ENCODE measurements at places on chromosomes 1 and 21. TPM values are rescaled to one million over a fixed set of nuclear protein-coding genes. Genes with fewer than 3 reads are reported as not detected.

DNA sequence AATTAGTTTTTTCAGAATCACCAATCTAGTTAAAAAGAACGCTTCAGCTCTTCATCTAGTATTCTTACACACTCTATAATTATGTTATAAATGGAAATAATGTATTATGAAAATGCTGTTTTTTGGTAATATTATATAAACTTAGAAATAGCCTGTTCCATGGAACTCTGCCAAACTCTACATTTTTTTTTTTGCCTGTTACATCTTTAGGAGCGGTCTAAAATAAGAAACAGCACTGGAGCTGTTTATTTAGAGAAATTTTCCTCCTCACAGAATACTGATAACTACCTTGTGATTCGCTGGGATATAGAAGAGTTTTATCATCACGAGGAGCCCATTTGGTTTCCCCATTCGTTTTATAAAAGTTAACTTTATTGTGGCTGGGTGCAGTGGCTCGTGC lies 58.5 kb downstream of the PKN2 start:
- no peak for DNase-seq

DNA sequence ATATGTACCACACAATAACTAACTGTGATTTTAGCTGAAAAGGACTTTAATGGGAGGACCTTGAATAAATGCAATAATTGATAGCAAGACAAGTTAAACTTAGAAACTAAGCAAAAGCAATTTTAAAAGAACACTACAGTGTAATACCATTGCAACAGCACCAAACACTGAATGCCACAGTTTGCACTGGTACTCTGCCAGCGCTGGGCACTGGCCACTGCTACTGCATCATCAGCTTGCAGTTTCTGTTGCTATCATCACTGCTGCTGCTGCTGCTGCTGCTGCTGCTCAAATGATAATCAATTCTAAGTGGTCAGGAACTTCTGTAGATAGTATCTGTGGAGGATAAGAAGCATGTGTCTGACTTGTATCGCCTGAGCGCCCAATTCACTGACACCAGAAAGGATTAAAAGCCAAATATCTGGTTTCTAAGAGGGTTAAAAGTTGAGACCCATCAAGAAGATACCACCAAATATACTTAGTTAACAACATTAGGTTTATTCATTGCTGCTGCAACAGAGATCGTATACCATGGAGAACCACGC lies 306.9 kb downstream of the LRRC40 start:
- no peak for DNase-seq

GRCh38 chr1:119219711-119220110 lies 79.3 kb upstream of the WARS2 start:
- no peak for DNase-seq

GRCh38 chr1:42944246-42944928 lies 14.3 kb downstream of the SLC2A1 start:
- DNase-seq, result no peak

- DNase-seq, result no peak
Measured at GRCh38 chr1:27686223-27686990, 14.4 kb upstream of the IFI6 start.

DNA sequence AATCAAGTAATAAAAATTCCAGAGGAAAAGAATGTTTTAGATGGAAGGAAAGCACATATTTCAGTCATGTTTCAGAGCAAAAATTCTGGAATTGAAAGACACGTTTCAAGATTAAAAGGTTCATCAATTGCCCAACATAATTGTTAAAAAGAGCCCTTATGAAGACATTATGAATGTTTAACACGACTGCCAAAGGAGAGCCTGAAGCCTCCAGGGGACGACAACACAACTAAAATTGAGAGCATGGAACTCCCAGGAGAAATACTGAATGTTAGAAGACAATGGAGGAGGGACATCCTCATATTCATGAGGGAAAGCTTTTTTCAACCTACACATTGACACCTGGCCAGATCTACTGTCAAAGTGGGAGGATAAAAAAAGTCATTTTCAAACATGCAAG lies 16.0 kb downstream of the OR2T11 start:
- no peak for DNase-seq

GRCh38 chr1:180229483-180230415 lies at the start of gene LHX4:
Gene LHX4, plus strand, starts transcription at chr1:180230264. Its CDS starts 266 bp downstream, at chr1:180230530.
- DNase-seq, result no peak

DNA sequence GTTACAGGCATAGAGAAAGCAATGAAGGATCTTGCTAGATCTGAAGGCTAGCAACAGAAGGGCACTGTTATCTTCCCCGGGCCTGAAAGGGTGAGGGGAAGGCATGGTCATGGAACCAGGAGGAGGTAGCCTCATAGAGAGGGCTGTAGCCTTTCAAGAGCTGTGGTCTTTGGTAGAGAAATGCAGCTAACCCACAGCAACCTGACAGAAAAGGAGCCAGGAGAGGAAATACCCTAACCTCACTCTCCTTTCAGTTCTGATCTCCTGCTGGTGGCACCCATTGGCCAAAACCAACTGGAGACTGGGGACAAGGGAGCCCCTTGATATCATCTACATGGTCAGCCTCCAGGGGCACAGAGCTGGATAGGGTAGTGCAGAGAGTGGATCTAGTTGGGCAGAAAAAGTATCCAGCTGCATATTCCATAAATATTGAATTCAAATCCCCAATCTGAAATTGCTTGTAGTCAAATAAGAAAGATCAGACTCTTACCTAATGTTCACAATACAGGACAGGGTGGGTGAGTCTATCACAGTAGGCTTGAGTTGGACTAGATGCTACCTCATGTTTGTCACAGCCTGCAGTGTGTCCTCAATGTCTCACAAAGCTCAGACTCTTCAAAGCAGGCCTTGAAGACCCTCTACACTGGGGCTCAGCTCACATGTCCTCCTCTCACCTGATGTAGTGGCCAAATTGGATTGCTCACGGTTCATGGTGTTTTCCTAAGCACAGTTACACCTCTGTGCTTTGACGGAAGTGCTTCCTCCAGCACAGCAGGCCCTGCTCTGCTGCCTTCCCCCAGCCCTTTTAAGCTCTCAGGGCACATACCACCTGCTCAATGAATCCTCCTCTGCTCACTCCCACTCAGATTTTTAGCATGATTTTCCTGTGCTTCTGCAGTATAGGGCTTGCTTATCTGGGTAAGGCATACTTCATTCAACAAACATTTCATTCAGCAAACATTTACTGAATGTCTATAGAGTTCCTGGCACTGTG lies 74.1 kb upstream of the JUN start:
- DNase-seq, result no peak

DNA sequence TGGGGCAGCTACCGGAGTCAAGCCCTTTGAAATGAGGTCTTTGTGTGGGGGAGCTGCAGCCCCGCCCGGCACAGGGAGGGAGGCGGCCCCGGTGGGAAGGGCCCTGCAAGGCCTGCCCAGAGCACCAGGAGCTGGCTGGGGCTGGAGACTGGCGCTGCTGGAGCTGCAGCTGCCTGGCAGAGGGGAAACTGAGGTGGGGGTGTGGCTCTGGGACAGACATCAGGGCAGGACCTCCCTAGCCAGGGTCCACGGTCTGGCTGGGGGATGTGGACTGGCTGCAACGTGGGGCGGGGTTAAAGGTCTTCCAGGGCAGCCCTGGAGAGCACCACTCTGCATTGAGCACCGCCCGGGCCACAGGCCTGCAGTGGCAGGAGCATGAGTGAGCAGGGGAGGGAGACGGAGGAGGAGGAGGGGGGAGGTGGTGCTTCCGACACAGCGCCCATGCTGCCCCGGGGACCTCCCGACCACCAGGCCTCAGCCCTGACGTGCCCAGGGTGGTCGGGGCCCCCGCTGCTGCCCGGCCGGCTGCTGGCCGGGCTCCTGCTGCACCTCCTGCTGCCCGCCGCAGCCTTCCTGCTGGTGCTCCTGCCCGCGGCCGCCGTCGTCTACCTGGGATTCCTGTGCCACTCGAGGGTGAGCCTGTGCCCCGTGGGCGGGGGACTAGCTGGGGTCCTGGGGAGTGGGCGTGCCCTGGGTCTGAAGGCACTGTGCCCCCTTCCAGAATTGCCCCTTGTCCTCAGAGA lies 4.8 kb upstream of the ANKRD65 start:
- DNase-seq, result no peak

GSTM5 gene
- 0.60 TPM for total RNA-seq

NPPB gene
- total RNA-seq, result not detected

CELA2A gene
- total RNA-seq, result not detected

CYP4A22 gene
- total RNA-seq, result not detected

EPHB2 gene
- not detected for total RNA-seq

YBEY gene
- 11.2 TPM for total RNA-seq

TNNI3K gene
- total RNA-seq, result not detected

S1PR1 gene
- 157 TPM for total RNA-seq

Data from T-helper 17 cell (primary cell).